ENCODE measurements at places on chromosomes 3 and 15.

DNA sequence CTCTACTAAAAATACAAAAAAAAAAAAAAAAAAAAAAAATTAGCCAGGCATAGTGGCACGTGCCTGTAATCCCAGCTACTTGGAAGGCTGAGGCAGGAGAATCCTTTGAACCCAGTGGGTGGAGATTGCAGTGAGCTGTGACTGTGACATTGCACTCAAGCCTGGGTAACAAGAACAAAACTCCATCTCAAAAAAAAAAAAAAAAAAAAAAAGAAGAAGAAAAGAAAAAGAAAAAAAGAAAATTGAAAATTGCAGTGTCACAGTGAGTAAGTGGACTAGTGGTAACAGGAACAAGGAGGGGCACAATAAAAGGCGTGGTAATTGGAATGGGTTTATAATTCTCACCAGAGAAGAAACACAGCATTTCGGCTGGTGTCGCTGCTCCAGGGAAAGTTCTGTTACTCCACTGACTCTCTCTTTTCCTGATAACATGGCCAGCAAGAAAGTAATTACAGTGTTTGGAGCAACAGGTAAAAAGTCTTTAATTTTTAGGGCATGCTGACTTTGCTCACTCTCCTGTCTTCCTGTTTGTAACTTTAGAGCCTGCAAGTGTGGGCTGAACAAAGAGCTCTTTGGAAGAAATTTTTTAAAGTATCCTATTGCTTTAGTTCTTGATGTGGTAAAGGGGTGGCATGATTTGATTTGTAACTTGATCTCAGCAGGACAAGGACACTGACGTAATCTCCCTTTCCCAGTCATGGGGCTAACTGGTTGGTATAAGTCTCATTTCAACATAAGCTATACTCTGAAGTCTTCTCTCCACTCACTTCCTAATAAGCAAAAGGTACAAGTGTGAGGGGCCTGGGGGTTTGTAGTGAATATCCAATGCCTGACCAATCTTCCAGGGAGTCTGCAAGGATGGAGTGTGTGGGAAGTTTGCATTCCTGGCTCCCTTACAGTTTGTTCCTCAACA lies 22.1 kb upstream of the TRA2B start:
- no peak for DNase-seq

GRCh38 chr15:101600035-101600434 lies 52.1 kb downstream of the TM2D3 start:
- no peak for DNase-seq

DNA sequence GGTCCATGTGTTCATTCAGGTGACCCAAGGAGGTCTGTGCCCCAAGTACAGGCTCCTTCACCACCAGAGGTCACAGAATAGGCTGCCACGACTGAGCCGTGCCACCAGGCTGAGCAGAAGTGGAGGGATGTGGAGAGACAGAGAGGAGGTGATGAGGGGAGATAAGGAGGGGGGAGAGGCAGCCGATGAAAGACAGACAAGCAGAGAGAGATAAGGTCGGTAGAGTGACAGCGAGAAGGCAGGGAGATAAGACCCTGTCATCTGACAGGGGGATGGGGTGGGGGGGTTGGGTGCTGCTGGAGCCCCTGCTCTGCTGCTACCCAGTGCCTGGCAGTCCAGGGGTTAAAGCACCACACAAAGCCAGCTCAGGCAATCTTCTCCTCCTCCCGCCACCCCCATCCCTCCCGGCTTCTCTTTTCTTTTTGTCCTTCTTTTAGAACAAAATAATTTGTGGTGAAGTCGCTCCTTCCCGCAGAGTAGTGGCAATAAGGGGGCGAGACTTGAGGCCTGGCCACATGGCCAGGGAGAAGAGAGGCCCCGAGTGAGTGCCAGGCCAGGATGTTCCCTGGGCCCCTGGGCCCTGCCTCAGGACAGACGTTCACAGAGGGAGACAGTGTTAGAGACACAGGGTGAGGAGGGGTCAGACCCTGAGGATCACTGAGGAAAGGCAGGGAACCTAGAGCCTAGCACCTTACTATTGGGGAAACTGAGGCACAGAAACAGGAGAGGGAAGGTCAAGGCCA lies 67.9 kb downstream of the CACNA2D2 start:
- no peak for DNase-seq

DNA sequence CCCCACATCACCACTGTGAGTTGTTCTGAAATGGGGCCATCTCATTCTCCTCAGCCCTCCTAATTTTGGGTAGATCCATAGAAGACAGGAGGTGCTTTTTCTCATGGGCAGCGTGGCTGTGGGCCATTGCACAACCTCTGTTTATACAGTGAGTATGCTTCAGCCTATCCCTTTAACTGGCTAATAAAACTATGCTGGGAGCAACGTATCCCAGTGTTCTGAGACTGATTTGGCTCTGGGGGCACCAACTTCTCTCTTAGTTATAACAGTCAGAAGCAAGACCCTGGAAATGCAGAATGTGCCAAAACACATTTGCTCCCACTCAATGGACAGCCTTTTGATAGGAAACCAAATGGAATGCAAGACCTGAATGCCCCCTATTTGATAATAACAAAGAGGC lies 97.1 kb upstream of the ICE2 start:
- no peak for DNase-seq

DNA sequence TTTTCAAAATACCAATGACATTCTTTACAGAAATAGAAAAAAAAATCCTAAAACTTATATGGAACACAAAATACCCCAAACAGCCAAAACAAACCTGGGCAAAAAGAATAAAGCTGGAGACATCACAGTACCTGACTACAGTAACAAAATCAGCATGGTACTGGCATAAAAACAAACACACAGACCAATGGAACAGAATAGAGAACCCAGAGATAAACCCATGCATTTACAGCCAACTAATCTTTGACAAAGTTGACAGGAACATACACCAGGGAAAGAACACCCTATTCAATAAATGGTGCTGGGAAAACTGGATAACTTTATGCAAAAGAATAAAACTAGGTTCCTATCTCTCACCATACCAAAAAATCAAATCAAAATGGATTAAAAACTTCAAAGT lies 36.4 kb downstream of the SCAPER start:
- no peak for DNase-seq

DNA sequence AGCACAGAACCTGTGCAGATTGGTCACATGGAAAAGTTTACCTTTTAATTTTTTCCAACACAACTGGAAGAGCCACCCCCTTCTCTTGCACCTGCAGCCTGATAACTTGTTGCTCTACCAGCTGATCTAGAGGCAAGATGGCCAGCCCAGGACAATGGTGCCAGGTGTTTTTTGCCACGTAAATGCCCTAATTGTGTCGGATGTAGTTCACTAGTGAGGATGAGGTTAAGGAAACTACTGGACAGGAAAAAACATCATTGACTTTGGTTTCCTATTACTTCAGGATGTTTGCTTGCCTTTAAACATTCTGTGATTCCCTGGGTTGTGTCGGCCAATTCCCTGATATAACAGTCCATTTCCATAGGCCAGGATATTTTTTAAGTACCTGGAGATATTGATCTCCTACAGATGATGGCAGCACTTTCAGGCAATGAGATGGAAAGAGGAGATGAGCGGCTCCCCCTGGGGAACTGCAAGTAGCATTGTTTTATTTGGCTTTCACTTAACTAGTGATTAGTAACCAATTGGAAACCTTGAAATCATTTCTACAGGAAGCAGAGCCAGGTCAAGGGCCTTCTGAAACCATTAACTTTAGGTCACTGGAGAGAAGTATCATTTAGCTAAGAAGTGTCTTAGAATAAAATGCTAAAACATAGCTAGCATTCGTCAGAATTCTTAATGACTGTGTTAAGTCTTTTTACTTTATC lies 72.5 kb downstream of the OSBPL10 start:
- no peak for DNase-seq

DNA sequence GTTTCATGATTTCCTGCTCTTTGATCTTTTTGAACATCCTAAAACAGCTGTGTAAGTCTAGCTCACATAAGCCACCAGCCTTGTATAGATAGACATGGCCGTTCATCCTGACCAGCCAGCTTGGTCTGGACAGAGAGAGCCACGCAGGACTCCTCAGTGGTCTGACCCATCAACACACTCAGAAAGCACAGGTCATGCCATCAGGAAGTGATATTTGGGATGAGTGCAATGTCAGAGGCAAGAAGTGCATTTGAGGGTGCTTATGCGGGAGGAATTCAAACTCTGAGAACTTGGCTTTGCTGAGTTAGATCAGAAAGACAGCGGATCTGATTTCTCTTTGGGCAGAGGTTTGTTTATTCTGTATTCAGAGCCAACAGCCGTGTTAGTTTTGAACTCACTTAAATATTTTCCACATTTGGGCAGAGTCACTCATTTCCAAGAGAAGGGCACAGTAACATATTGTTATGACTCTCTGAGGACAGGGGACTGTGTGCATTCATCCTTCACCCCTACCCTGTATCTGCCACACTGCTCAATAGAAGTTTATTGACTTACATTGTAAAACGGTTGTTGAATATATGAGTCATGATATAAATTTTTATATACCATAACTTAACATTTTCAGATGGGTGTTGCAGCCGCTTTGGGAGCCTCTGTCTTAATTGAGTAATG lies 225.3 kb upstream of the LYSMD4 start:
- peak; percentile 4 for DNase-seq

DNA sequence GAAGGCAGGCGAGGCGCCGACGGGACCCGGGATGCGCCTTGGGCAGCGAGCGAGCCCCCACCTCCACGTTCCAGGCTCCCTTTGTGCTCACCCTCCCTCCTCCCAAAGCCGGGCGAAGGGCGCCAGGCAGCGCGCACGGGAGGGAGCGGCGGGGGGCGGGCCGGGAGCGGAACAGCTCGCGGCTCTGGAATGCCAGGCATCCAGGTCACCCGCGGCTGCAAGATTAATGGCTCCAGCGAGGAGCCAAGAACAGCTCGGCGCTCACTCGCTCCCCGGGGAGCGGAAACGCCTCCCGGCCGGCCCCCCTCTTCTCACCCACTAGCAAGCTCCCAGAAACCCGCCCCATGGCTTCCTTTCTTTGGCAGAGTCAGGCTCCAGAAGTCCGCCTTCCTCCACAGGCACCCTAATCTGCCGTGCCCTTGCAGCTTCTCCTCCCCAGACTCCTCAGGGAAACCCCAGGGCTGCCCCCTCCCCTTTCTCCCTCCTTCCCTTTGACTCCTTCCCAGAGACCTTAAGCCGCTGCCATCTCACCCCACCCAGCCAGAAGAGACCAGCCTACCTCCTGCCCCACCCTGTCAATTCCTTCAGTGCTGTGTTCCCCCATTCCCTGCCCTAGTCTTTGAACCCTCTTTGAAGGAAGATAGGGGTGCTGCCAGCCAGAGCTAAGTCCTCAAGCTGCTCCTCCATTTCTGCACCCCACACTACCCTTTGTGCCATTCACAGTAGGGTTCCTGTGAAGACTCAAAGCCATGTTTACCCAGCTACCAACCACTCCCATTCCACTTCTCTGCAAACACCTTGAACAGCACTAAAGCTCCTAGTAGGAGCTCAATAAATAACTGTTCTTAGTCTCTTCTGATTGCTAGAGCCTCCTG lies 9.9 kb downstream of the AMOTL2 start:
- DNase-seq = no peak

DNA sequence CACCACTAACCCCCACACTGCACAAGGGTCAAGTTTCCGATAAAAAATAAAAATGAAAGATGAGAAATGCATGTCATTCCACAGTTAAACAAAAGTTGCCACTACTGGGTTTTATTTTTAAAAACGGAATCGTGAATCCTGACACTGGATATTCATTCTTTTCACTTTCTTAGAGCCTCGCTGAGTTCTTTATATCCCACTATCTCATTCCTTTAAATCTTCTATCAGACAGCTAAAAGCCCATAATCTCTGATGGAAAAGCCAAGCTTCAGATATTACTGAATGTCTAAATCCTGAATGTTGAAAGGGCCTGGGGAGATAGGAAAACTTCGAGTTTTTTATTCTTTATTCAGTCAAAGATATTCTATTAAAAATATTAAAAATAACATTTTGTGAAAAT lies 11.7 kb downstream of the RIOX2 start:
- DNase-seq = no peak

GRCh38 chr15:92909136-92909781 lies 9.1 kb downstream of the CHD2 start:
- no peak for DNase-seq

GRCh38 chr15:41584636-41585126 lies 25.7 kb downstream of the TYRO3 start:
- no peak for DNase-seq

DNA sequence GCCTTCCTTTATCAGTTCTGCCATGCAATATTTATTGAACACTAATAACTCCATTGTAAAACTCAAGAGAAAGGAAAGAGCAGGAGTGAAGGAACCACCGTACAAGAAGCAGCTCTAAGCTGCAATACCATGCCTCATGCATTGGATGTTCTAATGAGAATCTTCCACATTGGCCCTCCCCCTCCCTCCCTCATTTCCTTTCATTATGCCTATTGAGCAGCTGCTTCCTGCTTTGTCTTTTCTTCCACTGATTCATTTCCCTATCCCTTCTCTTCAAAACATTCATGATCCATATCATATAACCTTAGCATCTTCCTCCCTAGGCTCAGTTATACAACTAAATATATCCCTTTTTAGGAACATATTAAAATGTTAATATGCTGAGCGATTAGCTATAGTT lies 698.7 kb upstream of the GOLIM4 start:
- no peak for DNase-seq

DNA sequence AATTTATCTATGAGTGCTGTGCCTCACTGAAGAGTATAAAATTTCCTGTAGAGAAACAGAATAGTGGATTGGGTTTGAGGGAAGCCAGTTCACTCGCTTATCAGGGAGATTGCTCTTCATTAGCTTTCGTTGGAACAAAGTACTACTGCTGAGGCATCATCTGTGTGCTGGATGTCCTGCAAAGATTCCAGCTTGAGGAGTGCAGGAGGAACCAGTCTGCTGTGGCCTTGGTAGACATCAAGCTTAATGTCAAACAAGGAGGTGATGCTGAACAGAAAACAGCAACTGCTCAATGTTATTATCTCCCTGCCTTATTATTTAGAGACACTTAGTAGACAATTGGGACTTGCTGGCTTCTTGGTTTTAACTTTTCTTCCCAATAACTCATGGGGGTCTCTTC lies 297.5 kb upstream of the DPH6 start:
- no peak for DNase-seq

- no peak for DNase-seq
Measured at GRCh38 chr15:32838820-32839219, 121.0 kb downstream of the GREM1 start.

DNA sequence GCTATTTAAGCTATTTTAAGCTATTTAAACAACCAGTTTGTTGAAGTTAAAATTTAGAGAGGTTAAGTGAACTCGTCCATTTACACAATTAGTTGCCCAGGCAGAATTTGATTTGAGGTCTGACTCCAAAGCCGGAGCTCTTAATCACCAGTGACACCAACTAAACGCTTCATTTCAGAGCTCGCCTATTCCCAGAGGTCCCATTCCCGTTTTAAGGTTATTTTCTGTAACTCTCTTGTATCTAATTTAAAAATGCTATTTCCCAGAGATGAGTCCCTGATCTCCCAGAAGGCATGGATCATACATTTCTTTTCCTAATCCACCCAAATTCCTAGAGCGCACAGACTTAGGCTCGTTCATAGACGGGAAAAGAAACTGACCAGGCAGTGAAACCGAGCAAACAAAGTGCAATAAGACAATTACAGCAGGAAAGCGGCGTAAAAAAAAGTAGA lies 904 bp upstream of the MCTP2 start:
- no peak for DNase-seq

- DNase-seq = peak; percentile 40
Measured at GRCh38 chr3:16508591-16508995, 4.9 kb downstream of the RFTN1 start.

Measured in GM10248 (cell line).